NCI-H1105 (cell line): ENCODE measurements at places on chromosomes 3 and 15.

DNA sequence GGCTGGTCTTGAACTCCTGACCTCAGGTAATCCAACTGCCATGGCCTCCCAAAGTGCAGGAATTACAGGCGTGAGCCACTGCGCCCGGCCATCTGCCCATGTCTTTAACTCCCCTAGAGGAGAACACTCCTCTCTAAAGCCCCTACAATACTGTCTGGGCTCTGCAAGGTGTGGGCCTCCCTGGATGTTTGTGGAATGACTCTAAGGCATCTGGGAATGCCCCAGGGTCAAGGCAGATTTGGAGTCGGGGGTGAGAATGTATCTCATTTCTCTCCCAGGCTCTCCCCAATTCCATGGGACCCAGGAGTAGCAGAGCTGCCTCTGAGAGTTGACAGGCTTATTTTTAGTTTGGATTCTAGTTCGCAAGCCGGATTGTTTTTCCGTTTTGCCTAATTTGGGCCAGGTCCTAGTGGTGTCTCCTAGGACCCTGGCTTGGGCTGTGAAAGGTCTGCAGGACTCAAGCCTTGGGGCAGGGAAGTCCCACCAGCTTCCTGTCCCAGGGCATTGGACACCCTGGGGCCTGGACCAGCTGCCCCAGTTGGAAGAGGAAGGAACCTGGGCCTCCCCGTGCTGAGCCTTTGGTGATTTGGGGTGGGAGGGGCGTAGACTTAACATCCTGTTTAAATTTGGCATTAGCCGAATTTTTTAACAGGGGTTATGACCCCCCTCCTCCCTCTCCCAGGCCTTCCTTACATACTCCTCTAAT, 53.5 kb downstream of the MAGEF1 start:
- DNase-seq, result no peak

DNA sequence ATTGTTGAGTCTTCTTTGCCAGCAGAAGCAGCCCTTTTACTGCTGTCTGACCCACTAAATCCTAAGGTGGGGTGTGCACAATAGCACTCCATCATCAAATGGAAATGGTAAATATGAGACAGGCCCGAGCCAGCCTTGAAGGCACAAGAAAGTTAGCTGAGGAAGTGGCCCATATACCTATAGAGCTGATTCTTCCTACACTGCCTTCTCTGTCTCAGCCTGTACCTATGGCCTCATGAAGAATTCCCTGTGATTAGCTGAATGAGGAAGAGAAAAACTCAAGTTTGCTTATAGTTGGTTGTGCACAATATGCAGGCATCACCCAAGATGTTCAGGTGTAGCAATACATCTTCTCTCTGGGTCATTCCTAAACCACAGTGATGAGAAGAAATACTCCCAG, 31.7 kb upstream of the XCR1 start:
- DNase-seq, result no peak

DNA sequence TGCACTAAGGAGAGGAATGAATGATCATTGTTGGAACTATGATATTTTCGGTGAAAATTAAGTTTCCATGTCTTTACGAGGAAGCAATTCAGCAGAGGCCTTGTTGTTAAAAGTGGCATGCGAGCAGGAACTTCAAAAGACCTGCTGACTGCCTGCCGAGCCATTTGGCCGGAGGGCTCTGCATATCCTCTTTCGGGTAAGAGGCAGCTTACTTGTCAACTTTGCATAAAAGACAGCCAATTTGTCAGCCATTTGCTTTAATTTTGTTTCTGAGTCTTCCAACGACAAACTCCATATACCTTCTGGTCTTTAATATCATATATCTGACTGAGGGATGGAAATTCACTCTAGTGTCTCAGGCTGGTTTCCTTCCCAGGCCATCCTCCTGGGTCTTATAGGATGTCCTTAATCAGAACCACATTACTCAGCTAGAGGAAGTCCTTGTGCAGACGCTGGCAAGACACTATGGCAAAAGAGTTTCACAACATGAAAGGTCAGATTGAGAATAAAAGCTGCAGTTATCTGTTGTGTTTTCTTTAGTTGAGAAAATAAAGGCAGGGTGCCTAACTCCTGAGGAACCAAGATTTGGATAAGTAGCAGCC, 128.7 kb upstream of the WNT5A start:
- DNase-seq, result no peak

GRCh38 chr15:96088650-96089049, 241.8 kb upstream of the NR2F2 start:
- no peak for DNase-seq

GRCh38 chr15:59993950-59994401, 10.1 kb upstream of the FOXB1 start:
- no peak for DNase-seq

DNA sequence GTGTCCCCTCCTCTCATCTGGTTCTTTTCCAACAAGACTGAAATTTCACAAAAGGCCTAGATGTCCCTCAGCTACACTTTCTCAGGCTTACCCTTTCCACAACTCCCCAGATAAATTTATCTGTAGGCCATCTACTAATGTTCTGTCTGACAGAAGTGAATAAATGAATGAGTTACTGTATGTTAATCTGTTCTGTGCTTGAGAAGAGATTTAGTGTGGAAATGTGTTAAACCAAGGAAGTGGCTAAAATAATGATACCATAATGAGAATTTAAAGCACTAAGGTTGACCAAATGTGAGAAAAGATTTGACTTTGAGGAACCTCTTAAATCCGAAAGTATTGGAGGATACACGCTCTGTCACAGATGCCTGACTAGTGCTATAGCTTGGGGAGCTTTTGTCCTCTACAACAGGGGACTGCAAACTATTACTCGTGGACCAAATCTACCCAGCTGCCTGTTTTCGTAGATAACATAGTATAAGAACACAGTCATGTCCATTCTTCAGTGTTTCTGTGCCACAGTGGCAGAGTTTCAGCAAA, 74.8 kb upstream of the P2RY1 start:
- no peak for DNase-seq
